NCI-H1436 (cell line): ENCODE measurements at places on chromosomes 1 and 21.

DNA sequence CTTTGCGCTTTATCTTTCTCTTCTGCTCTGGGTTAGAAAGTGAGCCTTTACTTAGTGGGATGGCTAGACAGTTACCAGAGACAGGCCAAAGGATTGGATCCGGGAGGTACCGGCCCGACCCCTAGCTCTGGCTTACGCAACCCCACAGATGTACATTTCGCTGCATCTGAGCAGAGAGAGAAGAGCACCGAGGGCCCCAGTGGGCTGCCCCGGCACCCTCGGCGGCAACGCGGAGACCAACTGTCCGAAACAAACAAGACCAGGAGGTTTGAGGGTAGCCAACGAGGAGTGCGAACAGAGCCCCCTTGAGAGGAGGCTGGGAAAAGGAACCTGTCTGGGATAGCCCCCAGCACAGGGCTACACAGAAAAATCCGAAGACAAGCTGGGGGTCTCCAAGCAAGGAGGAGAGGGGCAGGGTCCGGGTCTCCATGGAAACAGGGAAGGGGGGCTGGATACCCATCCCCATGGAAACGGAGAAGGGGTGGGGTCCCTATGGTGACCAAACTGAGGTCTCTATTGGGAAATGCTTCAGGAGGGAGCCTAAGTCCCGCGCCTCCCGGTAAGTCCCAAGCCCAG, 373 bp downstream of the MTF1 start:
- no peak for DNase-seq

- DNase-seq, result no peak
Observed at GRCh38 chr1:201419256-201419655, 2.3 kb downstream of the TNNI1 start.

GRCh38 chr1:210262167-210262896, 29.7 kb downstream of the SERTAD4 start:
- no peak for DNase-seq

GRCh38 chr1:152756872-152757271, 953 bp upstream of the KPRP start:
- DNase-seq, result no peak

DNA sequence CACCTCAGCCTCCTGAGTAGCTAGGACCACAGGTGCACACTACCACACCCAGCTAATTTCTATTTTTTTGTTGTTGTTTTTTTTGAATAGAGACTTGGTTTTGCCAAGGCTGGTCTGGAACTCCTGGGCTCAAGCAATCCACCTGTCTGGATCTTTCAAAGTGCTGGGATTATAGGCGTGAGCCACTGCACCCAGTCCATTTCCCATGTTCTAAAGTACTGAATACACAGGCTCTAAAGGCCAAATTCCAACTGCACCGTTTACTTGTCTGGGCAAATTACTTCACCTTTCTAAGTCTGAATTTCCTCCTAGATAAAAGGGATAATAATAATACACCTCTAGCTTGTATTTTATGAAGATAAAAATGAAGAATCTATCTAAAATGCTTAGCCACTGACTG, 39.6 kb downstream of the FRRS1 start:
- DNase-seq, result no peak

DNA sequence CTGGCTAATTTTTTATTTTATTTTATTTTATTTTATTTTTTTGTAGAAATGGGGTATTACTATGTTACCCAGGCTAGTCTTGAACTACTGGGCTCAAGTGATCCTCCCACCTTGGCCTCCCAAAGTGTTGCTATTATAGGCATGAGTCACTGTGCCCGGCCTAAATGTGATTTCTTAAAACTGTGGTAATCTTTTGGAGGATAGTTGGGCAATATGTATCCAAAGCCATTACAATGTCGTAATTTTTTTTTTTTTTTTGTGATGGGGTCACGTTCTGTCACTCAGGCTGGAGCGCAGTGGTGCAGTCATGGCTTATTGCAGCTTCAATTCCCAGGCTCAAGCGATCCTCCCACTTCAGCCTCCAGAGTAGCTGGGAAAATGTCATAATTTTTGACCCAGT, 14.2 kb downstream of the ETV3L start:
- DNase-seq, result no peak

GRCh38 chr1:156513185-156513584, 12.6 kb upstream of the MEF2D start:
- no peak for DNase-seq

- peak; percentile 15 for DNase-seq
Observed at GRCh38 chr21:31798842-31799704, 67.2 kb upstream of the SCAF4 start.

DNA sequence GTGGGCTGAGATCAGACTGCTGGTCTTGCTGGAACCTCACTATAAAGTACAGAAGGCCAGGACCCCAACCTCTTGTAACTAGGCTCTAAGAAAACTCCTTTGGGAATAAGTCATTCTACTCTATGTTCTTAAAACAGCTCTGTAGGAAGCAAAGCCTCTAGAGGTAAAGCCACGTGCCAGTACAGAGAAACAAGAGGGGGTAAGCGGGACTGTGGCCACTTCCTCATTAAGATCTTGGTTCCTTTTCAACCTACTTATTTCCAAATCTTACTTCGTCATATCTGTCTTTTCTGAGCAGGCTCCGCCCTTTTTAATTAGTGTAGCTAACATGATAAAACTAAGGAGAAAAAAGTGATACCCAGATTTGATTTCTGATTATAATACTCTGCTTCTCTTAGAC, 3.8 kb downstream of the NCSTN start:
- DNase-seq, result no peak
